ENCODE measurements at places on chromosomes 12 and 14. TPM values are rescaled to one million over a fixed set of nuclear protein-coding genes. Genes with fewer than 3 reads are reported as not detected.

TAC3 gene
- total RNA-seq: not detected

PPP1R36 gene
- 2.0 TPM for total RNA-seq

PMCH gene
- not detected for total RNA-seq

GRCh38 chr14:82094829-82095345, 561.2 kb upstream of the SEL1L start:
- no peaks in the 10 kb centered on the region for H3K27me3 ChIP-seq
- H3K36me3 ChIP-seq: no peaks in the 10 kb centered on the region
- H3K4me1 ChIP-seq: no peaks in the 10 kb centered on the region
- DNase-seq: no peak
- no peak overlapping the region for H3K4me3 ChIP-seq
- H3K27ac ChIP-seq: no peak overlapping the region

DNA sequence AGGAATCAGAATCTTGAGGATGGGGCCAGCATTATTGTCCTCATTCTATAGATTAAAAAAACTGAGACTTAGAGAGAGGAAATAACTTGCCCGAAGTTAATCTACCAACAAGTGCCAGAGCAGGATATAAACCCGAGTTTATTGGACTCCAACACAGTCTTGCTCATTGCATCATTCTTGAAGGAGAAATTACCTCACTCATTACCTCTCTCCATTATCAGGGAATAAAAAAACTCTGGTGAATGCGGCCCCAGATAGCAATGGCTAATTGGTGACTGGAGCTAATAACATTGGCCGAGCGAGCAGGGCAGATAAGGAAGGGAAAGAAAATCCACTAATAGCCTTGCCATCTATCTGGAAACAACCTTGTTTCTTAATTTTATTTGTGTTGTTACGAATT, 24.7 kb upstream of the TMED10 start:
- H3K27me3 ChIP-seq: no peaks in the 10 kb centered on the region
- no peaks in the 10 kb centered on the region for H3K36me3 ChIP-seq
- H3K4me3 ChIP-seq: no peak overlapping the region
- no peak for DNase-seq

- H3K27ac ChIP-seq: no peak overlapping the region
- H3K4me3 ChIP-seq: no peak overlapping the region
- H3K27me3 ChIP-seq: no peaks in the 10 kb centered on the region
- DNase-seq: no peak
- H3K4me1 ChIP-seq: no peaks in the 10 kb centered on the region
These were observed 75.3 kb downstream of the NINJ2 start for GRCh38 chr12:588024-588322.

DNA sequence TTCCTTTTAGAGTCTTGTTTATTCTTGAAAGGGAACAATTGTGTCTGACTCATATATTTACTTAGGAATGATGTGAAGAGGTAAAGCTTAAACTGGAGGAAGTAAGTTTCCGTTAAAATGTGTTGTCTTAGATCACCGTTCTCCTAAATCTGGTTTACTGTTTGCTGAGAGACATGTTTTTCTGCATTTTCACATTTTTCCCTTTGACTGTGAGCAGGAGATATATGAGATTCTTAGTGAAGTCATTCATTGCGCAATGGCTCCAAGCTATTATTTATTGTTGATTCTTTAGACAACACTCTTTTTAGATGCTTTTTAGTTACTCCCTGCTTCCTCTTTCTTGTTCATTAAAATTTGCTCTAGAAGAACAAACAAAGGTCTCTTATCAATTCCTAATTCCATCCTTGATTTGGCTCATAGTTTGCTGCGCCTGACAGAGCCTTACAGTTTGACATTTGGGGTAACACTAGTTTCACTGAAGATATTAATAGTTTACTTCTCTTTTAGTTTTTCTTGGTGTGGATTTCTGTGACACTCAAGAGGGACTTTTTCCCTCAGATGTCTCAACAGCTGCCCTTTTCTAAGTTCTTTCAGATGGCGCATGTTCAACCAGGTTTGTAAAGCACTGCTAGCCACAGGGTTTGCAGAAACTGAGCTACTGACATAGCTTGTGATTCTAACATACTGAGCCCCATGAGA, 11.4 kb downstream of the CLECL1 start:
- no peaks in the 10 kb centered on the region for H3K36me3 ChIP-seq
- no peaks in the 10 kb centered on the region for H3K4me1 ChIP-seq
- DNase-seq: no peak
- no peaks in the 10 kb centered on the region for H3K27me3 ChIP-seq

DNA sequence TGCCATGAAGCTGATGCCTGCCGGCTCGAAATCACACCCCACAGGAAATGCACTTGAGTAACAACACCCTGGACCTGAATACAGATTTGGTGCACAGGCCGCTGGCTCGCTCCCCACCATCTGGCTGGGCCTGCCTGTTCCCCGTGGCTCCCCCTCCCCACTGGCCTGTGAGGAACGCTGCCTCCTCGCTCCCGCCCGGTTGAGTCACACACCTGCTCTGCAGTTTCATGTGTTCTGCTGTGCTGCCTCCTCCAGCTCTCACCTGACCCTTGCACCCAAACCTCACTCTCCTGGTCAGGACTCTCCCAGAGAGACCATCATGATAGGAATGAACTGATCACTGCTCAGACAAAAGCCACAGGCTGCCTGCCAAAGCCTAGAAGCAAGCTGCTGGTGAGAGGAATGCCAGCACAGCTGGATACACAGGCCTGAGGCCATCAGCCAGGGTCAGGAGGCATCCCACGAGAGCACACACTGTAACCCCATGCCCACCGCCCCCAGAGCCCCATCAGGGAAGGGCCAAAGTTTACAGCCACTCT, 3.8 kb upstream of the SIVA1 start:
- no peak overlapping the region for H3K4me3 ChIP-seq
- no peaks in the 10 kb centered on the region for H3K27me3 ChIP-seq
- no peaks in the 10 kb centered on the region for H3K36me3 ChIP-seq
- peaks cover 28% of the 10 kb centered on the region for H3K4me1 ChIP-seq
- DNase-seq: peak; percentile 42

All from prostate gland (tissue), 2 donors.